ENCODE measurements at places on chromosomes 13 and 19.

DNA sequence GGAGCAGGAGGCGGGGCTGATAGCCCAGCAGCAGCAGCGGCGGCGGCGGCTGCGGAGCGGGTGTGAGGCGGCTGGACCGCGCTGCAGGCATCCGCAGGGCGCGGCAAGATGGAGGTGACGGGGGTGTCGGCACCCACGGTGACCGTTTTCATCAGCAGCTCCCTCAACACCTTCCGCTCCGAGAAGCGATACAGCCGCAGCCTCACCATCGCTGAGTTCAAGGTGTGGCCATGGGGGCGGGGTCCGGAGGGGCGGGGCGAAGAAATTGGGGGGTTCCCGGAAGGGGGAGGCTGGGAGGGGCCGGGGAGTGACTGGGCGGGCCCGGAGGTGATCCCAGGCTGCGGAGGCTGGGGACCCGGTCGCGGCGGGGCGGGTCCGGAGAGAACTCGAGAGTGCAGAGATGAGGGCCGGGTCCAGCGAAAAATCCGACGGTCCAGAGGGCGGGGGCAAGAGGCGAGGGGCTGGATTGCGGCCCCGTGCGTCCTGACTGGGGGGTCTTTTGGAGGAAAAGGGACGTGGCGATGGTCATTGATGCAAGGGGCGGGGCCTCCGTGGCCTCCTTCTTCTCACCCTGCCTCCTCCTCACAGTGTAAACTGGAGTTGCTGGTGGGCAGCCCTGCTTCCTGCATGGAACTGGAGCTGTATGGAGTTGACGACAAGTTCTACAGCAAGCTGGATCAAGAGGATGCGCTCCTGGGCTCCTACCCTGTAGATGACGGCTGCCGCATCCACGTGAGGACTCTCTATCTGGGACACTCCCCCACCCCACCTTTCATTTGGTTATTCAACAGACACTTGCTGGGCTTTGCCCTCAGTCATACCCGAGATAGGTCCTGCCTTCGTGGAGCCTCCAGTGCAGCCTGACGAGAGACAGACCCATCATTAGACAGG, at the start of gene TBCB:
TSS of gene TBCB (plus strand) at position 16 of the 891 bp plus-strand sequence. CDS start at position 109, 93 bp downstream.
- no peak for DNase-seq

GRCh38 chr13:21324803-21325202, 134.3 kb downstream of the ZDHHC20 start:
- DNase-seq = no peak

DNA sequence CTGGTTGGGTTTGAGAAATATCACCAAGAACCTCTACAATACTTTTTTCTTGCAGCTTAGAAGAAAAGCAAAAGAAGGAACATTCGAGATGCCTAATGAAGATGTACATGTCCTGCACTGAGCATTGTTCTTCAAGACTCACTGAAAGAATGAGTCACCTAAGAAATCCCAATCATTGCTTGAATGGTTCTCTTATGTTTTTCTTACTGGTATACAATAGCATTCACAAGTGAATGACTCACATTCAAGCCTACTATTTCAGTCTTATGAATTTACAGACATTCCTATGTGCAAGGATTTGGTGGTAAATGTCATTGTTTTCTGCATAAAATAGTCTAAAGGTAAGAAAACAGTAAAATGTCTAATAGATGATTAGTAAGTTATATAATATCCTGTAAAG, 594.6 kb downstream of the PCDH9 start:
- no peak for DNase-seq

GRCh38 chr19:41398598-41398997, 980 bp downstream of the BCKDHA start:
- DNase-seq = no peak

DNA sequence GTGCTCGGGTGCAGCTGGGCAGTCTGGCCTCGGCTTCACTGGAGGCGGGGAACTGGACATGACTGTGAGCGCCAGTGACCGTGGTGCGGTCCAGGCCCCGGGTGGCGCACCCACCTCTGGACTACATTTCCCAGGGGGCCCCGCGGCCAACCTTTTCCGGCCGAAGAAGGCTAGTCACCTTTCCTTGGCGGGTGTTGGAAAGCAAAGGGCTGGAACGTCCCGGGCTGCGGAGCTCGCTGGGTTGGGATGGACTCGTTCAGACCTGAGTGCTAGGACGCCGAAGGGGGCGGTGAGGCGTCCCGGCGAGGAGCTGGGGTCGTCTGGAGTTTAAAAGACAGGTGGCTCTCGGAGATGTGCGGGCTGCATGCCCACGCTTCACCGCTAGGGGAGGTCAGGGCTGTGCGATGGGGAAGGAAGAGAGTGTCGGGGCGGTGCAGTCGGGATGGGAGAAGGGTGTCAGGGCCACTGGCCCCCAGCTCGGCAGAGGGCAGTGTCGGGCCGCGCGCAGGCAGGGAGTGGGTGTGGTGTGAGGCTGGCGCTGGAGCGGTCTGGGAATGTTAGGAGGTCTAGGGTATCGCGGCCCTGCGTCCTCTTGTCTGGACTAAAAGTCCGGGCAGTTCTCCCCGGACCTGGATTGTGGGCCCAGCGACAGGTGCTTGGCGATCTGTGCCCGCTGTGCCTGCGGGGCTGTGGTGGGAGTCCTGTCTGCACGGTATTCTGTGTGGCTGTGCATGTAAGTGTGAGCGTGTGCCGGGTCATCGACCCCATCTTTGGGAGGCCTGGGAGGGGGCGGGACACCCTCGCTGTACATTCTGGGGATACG, 57.1 kb downstream of the ZNF568 start:
- no peak for DNase-seq

DNA sequence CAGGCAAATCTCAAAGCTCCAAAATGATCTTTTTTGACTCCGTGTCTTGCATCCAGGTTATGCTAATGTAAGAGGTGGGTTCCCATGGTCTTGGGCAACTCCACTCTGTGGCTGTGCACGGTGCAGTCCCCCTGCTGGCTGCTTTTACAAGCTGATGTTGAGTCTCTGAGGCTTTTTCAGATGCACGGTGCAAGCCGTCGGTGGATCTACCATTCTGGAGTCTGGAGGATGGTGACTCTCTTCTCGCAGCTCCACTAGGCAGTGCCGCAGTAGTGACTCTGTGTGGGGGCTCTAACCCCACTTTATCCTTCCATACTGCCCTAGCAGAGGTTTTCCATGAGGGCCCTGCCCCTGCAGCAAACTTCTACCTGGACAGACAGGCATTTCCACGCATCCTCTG, 266.8 kb upstream of the GPC6 start:
- no peak for DNase-seq

DNA sequence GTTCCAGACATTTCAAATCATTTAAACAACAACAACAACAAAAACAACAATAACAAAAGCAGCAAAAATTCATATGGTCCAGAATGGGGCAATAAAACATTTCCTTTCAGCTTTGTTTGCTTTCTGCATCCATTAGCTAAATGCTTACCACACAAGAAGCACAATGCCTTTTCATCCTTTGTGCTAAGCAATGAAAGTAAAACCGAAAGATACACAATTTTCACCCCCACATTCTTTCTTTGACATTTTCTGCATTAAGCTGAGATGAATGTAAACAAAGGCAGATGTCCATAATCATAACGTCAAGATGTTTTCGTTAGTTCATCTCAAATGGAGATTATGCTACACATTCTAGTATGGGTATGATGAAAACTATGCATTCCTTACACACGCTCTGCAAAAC, 568.5 kb downstream of the SLITRK6 start:
- no peak for DNase-seq

DNA sequence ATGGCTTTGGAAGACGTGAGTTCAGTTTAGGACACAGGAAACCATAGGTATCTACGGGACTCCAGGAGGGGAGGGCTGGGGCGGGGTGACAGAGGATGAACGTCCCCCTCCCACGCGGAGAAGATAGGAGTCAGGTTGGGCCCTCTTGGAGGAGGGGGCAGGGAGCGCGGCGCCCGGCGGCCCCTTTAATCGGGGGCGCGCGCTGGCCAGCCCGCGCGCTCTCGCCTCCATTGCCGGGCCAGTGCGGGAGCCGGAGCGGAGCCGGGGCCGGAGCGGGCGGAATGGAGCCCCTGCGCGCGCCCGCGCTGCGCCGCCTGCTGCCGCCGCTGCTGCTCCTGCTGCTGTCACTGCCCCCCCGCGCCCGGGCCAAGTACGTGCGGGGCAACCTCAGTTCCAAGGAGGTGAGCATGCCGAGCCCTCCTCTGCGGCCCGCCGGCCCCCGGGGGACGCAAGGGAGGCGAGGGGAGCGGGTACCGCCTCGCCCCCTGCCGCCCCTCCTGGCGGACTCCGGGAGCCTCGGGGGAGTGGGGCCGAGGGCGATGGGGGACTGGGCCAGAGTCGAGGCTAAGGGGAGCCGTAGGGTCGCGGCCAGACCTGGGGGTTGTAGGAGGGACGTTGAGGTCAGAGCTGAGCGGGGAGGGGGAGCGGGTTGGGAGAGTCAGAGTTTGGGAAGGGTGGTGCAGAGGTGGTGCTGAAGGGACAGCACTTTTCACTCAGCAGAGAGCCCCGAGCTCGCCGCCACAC, at the start of gene TMEM145:
TSS of gene TMEM145 (plus strand) at position 214 of the 744 bp plus-strand sequence. CDS start at position 282, 68 bp downstream.
- DNase-seq = peak; percentile 61

DNA sequence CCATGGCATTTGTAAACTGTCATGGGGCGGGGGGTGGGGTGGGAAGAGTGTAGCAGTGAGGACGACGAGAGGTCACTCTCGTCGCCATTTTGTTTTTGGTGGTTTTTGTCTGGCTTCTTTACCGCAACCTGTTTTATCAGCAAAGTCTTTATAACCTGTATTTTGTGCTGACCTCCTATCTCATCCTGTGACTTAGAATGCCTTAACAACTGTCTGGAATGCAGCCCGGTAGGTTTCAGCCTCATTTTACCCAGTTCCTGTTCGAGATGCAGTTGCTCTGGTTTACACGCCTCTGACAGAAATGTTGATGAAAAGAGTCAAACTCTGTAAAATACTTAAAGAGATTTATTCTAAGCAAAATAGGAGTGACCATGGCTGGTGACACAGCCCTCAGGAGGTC, 852.0 kb downstream of the DACH1 start:
- DNase-seq = no peak

DNA sequence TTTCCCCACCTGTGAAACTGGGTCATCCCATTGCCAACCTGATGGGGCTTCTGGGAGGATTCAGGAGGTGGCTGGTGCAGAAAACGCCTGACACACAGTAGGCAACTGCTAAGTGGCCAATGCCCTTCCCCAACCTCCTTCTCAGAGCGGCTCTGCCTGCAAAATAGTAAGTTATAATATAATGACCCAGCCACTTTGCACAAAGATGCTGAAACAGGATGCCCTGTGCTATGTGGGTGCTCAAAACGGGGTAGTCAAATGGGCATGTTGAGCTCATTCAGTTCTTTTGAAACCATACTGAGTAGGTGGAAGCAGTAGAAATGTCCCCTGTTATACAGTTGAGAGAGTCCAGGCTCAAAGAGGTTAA, 507 bp downstream of the MARCHF2 start:
- no peak for DNase-seq

DNA sequence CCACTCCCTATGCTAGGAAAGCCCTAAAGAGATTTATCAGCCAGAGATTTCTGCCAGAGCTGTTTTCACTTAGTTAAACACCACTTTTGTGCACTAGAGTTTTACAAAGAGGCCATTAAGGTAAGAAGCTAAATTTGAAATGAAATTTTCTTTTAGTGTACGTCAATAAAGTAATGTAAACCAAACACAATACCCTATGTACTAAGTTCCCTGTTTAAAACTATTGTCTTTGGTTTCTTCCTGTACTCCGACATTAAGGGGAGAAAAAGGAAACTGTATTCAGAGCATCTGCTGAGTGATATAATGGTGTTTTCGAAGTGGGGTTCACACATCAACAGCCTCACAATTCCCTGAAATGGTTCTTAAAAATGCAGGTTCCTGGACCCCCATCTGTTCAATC, 40.7 kb upstream of the STARD13 start:
- DNase-seq = no peak

GRCh38 chr13:24866488-24866887, 102.5 kb downstream of the RNF17 start:
- no peak for DNase-seq

GRCh38 chr13:110565296-110565695, 3.8 kb upstream of the RAB20 start:
- no peak for DNase-seq

DNA sequence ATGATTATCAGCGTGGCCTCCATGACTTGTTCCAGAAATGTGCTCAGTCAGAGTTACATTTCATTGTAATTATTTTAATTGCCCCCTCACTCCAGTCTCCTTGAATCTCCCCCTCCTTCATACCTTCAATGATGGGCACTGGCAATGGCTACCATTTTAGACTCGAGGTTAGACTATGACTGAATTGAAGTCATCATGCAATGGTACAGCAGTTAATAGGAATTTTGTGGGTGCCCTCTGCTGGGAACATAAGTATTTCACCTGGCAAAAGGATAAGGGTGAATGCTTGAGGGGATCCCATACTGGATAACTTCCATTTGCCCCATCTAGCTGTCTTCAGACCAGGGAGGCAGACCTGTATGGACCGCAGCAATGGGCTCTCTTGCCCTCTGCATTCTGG, 32.2 kb upstream of the USP12 start:
- DNase-seq = no peak

GRCh38 chr13:51225029-51225428, 2.8 kb downstream of the FAM124A start:
- no peak for DNase-seq

- peak; percentile 29 for DNase-seq
Observed at GRCh38 chr13:94433055-94433961, 46.2 kb downstream of the DCT start.

DNA sequence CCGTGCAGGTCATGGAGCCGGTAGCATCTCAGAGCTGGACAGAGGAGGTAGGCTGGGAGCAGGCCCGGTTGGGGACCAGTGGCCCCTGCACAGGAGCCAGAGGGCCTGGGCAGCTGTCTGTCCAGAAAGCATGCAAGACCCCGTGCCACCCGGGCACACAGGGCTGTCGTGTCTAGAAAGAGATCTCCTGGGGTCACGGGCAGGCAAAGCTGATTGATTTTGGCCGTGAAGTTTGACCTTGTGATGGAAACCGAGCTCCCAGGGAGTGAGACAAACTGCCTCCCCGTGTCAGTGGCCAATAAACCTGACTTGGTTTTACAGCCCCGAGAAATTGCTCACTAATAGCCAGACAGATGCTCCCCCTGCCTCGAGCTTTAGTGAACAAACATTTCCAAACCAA, 98.8 kb downstream of the KDM4B start:
- DNase-seq = no peak

DNA sequence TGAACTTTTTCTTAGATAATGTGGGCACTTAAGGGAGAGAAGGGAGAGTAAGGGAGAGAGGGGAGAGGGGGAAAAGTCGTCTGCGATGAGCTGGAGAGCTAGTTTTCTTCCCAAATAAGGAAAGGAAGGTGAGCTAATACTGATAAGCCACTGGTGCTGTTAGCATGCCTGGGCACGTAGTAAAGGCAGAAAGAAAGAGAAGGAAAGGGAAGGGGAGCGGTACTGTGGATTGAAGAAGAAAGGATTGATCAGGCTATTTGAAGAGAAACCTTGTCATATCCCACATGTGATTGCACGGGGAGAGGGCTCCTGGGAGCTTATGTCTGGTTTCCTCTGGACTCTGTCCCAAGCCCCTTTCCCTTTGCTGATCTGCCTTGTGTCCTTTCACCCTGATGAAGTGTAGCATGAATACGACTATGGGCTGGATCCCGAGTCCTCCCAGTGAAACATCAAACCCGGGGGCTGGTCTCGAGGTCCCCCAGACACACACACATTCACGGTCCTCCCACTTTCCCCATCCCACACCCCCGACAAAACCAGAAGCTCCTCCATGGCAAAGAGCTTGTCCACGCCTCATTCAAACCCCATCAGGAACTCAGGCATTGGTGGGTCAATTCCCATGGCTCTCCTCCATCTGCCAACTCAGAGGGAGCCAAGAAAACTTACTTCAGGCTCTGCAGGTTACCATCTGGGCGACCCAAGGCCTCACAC, 30.6 kb downstream of the NLRP13 start:
- no peak for DNase-seq

All from KBM-7 (cell line).